NCI-H2029 treated with DMSO at 0.1 percent for 48 hours (cell line): ENCODE measurements at places on chromosomes 7 and 10.

DNA sequence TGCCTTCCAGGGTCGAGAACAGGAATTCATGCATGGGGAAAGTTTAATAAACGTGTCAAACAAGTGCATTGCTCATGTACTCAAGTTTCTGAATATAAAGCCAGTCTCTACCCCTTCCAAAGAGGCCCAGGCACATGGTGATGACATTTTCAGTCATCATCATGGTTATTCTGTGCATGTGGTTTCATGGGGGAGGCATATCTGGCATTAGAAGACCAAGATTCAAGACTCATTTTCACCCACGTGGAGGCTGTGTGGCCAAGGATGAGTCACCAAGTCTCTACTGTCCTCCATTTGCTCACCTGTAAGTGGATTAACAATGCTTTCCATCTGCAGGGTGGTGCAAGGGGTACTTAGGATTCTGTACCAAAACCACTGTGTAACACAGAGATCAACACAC, 34.0 kb upstream of the CNPY1 start:
- no peak for DNase-seq

DNA sequence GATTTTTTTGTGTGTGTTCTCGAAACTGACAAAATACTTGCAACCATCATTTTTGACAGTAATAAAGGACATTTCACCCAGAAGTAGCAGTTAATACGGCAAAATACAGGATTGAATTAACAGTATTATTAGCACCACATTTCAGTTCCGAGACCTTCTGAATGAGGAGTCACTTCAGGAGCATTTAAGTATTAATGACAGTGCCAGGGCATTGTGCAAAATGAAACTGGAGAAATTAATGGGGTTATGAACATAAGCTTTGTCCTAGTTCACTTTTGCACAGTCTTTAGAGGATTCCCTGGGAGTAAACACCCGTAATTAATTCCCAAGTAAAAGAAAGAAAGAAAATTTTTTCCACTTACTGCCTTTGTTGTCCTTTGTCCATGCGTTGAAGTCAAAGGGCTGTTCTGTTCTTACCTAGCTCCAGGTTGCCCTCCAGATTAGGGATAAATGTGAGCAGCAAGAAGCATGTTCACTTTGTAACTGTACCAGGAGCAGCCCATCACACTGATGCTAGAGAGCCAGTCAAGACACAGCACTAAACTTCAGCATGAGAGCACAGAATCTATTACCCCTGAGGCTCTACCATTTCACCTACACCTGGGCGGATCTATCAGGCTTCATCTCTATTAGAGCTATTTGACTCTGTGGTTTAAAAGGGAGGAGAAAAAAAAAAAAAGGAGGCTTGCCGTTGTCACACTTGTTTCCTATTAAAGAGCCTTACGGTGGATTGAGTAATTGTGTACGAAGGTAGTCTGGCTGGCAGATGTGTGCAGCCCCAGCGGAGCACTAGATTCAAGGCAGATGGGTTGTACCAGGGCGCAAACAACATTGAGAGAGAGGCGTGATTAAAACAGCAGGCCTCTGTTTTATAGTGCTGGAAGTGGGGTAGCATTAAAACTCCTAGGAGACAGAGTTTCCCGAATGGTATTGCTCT, 297.8 kb upstream of the SEMA3A start:
- no peak for DNase-seq

DNA sequence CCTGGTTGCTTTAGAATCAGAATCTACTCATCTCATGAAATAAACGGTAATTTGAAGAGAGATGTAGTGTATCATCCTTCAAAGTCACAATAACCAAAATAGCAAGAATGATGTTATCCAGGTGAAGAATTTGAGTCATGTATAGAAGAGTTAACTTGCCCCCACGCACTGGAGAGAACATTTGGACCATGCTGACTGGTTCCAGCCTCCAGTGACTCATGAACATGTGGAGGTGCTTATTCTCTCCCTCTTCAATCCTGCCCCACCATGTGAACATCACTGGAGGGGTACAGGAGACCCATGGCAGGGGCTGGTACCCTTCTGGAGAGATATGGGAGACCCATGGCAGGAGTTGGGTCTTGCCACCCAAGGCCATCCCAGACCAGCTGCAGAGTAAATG, 427.8 kb downstream of the CALN1 start:
- no peak for DNase-seq

GRCh38 chr7:85041605-85042216, 145.1 kb downstream of the SEMA3D start:
- no peak for DNase-seq

DNA sequence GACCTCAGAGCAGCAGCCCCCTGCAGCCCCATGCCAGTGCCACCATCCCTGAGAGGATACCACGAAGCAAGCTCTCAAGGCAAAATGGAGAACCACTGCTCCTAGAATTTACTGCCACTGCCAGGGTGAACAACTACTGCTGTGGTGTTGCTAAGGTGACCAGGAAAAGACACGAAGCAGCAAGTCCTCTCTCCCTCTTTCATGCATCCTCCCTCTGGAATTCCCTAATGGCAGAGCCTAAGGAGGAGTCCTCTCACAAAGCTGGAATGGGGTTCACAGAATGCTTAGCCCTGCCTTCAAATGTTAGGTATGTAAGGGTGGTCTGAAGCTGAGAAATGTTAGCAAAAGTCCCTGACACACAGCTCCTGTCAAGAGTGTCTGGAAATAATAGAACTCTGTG, 35.8 kb upstream of the NPSR1 start:
- no peak for DNase-seq

GRCh38 chr10:117635826-117636225, 93.3 kb downstream of the EMX2 start:
- no peak for DNase-seq

DNA sequence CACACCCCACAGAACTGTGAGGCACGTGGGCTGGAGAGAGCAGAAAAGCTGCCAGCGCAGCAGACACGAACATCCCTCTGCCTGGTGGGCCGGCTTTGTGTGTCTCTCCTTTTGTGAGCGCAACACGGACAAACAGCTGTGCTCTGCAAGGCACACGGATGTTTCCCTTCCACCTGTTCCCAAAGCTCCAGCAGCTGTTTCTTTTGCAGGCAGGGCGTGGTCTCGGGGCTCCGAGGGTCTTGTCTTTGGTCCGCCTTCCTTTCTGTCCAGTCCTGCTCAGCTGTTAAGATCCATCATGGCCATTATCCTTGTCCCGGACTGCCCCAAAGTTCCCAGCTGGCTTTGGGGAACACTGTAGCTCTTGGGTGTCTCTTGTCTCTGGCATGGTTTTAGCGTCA, 32.7 kb upstream of the SH2B2 start:
- no peak for DNase-seq

DNA sequence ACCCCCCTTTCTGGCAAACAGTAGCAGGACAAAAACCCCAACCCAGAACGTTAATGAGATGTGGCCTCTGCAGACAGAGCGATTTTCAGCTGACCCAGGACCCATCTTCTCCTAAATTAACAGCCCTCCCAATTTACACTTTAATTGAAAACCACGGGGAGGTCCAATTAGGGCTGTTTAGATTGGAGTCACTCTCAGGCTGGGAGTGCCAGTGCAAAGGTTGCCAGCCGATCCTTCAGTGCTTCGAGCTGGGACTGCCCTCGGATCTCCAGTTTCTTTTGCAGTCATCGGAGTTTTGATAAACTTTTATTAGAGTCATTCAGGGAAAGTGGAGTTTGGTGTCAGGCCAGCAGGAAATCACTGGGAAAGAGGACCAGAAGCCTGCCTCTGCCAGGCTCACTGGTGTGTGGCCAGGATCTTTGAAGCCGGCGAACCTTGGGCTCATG, 108.0 kb downstream of the DOCK1 start:
- no peak for DNase-seq

- DNase-seq: no peak
Measured at GRCh38 chr7:23863209-23863787, 153.3 kb downstream of the STK31 start.

GRCh38 chr10:78339251-78339650, 305.6 kb downstream of the RPS24 start:
- DNase-seq: no peak

- no peak for DNase-seq
Measured at GRCh38 chr10:86836044-86836443, 79.6 kb downstream of the BMPR1A start.

GRCh38 chr10:77889277-77889903, 37.2 kb downstream of the DLG5 start:
- DNase-seq: peak; percentile 28

GRCh38 chr10:71045204-71045809, 156.9 kb upstream of the PCBD1 start:
- no peak for DNase-seq

GRCh38 chr7:70703785-70704184, 428.2 kb upstream of the GALNT17 start:
- DNase-seq: no peak

GRCh38 chr7:22718911-22719420, 8.0 kb upstream of the IL6 start:
- DNase-seq: no peak

- DNase-seq: no peak
Measured at GRCh38 chr7:75906991-75907667, 7.8 kb upstream of the POR start.

- DNase-seq: no peak
Measured at GRCh38 chr7:6416516-6417145, 31.1 kb downstream of the DAGLB start.

GRCh38 chr7:69883399-69883891, 285.2 kb downstream of the AUTS2 start:
- DNase-seq: no peak

- DNase-seq: no peak
Measured at GRCh38 chr7:45720989-45721388, 146.8 kb downstream of the ADCY1 start.

DNA sequence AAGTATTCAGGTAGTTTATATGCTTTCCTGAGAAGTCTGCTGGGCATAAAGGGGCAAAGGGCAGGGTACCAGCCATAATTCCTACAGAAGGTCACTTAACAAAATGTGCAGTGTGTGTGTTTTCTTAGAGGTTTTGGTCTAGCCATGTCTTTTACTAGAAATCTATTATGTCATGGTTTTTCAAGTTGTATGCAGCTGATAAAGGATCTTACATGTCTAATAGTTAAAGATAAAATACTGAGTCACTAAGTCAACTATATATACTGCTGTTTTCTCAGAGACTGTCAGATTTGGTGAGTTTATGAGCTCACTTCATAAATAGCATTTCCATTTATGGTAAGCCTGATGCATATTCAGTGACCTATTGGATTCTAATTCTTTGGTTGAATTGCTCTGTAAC, 7.7 kb downstream of the CASP2 start:
- DNase-seq: no peak

- DNase-seq: no peak
Measured at GRCh38 chr7:71132377-71133231, 660 bp downstream of the GALNT17 start.

DNA sequence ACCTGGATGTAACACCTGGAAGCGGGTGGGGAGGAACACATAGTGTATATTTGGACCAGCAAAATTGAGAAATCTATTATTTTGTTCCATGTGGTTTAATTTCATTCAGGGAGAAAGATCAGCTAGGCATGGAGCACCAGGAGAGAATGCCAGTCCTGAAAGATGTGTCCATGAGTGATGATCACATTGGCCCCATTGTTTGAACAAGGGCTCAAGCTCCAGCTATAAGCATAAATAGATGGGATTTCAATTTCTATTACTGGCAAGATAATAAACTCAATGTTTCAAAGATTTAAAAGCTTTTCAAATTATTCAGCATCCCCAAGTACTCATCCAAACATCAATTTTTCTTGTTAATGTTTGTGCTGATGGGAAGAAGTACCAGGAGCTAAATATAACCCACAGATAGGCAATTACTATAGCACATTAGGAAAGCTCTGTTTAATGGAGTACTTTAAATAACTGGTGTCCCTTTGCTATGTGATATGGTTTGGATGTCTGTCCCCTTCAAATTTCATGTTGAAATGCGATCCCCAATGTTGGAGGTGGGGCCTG, 275.3 kb upstream of the PHYHIPL start:
- no peak for DNase-seq

GRCh38 chr10:62959553-62959952, 143.4 kb upstream of the EGR2 start:
- no peak for DNase-seq

DNA sequence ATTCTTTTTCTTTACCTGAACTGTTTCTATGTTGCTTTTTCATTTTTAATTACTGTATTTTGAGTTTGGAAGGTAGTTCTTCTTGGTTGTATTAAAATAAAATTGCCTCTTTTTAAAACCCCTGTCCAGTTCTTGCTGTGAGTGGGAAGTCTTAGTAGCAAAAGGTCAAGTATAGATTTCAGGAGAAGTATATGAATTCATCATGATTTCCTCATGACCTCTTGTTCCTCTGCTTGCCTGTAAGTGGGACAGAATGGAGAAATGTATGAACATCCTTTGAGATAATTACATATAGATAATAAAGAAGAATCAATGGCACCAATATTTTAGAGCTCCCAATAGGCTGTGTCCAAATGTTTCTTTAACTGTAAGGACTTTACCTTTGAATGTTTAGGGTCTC, 126.2 kb downstream of the LRRC4 start:
- DNase-seq: no peak

DNA sequence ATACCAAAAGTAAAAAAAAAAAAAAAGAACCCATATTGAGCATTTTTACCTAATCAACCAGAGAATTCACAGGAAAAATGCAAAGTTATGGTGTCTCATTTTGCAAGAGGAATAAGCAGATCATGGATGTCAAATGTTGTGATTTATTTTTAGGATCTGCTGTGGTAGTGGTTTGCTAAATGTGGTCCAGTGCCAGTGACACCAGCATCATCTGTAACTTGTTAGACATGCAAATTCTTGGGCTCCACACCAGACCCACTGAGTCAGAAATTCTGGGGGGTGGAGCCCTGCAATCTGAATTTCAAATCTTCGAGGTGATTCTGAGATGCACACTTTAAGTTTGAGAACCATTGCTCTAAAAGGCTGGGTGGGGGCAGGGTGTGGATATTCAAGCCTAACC, 30.1 kb upstream of the ZEB1 start:
- no peak for DNase-seq

DNA sequence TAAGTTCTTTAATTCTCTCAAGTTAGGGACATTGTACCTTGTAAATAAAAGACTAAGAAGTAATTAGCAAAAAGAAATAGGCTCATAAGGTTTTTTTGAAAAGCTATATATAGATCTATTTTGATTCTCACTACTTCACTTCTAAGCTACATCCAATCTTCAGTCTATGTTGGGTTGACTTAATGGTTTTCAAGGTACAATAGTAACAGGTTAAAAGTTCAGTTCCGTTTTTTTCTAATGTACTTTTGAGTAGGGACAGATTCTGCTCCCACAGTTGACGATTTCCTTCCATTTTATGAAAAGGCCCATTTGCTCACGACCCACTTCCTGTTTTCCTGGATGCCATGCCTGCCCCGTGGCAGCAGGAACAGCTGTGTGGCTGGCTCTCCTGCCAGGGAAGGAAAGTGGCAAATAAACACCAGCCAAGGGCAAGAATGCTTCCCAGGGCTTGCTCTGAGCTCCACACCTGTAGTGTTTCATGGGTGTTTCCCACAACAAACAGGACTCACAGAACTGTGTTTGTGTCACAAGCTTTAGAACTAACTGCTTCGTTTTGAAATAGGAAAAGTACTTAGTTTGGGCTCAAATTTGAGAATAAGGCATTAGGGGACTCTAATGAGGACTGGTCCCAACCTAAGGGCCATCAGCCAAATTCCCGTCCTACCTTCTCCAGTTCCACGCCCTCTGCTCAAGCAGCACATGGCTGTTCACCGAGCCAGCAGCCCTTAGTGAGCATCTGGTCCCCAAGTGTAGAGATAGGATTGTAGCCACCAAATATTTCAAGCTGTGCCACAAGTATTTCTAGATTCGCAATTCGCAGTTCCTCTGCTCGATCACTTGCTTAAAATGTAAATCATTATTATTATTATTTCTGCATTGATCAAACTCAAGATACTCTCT, 240.7 kb downstream of the COBL start:
- no peak for DNase-seq

GRCh38 chr10:59362959-59363381, 621 bp upstream of the FAM13C start:
- DNase-seq: no peak
